Endodermal cell (in vitro differentiated cells): ENCODE measurements at places on chromosomes 4 and X. TPM values are rescaled to one million over a fixed set of nuclear protein-coding genes. Genes with fewer than 3 reads are reported as not detected.
A peak's percentile ranks its signal among the peaks of the same experiment; 100 is the strongest.

GRCh38 chr4:99847362-99847976, 30.8 kb downstream of the DAPP1 start:
- H3K27ac ChIP-seq = no peak overlapping the region
- no peaks in the 10 kb centered on the region for H3K4me1 ChIP-seq
- H3K4me3 ChIP-seq = no peak overlapping the region
- H3K27me3 ChIP-seq = no peaks in the 10 kb centered on the region

DNA sequence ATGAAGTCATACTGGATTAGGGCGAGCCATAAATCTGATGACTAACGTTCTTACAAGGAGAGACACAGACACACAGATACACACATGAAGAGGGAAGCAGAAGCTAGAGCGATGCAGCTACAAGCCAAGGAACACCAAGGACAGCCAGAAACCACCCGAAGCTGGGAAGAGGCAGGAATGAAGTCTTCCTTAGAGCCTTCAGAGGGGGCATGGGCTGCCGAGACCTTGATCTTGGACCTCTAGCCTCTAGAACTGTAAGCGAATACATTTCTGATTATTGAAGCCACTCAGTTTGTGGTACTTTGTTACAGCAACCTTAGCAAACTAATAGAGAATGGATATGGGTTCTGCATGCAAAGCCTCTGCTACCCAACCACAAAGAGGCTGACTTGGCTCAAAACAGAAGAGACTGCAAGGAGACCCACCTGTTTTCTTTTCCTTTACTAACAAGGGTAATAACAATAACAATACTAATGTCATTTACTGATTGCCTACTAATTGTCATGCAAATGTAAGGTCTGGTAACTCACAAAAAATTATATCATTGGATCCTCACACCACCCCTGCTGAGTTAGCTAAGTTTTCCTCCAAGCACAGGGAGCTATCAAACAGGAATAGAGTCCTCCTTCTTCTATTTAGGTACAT, 10.1 kb upstream of the LDB2 start:
- DNase-seq = peak; percentile 58
- no peak overlapping the region for H3K4me3 ChIP-seq
- no peaks in the 10 kb centered on the region for H3K4me1 ChIP-seq

- H3K36me3 ChIP-seq = no peaks in the 10 kb centered on the region
- no peak for DNase-seq
- no peak overlapping the region for H3K4me3 ChIP-seq
- no peak overlapping the region for H3K27ac ChIP-seq
- H3K4me1 ChIP-seq = no peaks in the 10 kb centered on the region
These were observed 5.4 kb upstream of the RGS12 start for GRCh38 chr4:3287271-3287971.

GRCh38 chrX:11016728-11017127, 94.4 kb upstream of the HCCS start:
- H3K27ac ChIP-seq = no peak overlapping the region
- no peaks in the 10 kb centered on the region for H3K36me3 ChIP-seq
- DNase-seq = no peak
- no peak overlapping the region for H3K4me3 ChIP-seq

- H3K27me3 ChIP-seq = no peaks in the 10 kb centered on the region
- no peaks in the 10 kb centered on the region for H3K4me1 ChIP-seq
- H3K36me3 ChIP-seq = no peaks in the 10 kb centered on the region
- no peak for DNase-seq
- no peak overlapping the region for H3K27ac ChIP-seq
These were observed 36.1 kb upstream of the REPS2 start for GRCh38 chrX:16910376-16910775.

GRCh38 chrX:40104985-40105834, 7.5 kb upstream of the BCOR start:
- H3K4me3 ChIP-seq = peak overlapping the region; percentile 72
- DNase-seq = peak; percentile 83
- peak overlapping the region; percentile 80 for H3K27ac ChIP-seq
- H3K4me1 ChIP-seq = no peaks in the 10 kb centered on the region
- H3K36me3 ChIP-seq = no peaks in the 10 kb centered on the region

GRCh38 chr4:125794989-125795388, 480.2 kb downstream of the FAT4 start:
- no peaks in the 10 kb centered on the region for H3K4me1 ChIP-seq
- no peak for DNase-seq
- no peak overlapping the region for H3K4me3 ChIP-seq
- no peak overlapping the region for H3K27ac ChIP-seq
- no peaks in the 10 kb centered on the region for H3K27me3 ChIP-seq

GRCh38 chrX:115373308-115373707, 83.8 kb downstream of the LUZP4 start:
- no peaks in the 10 kb centered on the region for H3K36me3 ChIP-seq
- no peaks in the 10 kb centered on the region for H3K27me3 ChIP-seq
- H3K4me3 ChIP-seq = no peak overlapping the region
- peak overlapping the region; percentile 47 for H3K27ac ChIP-seq
- peak; percentile 48 for DNase-seq

DNA sequence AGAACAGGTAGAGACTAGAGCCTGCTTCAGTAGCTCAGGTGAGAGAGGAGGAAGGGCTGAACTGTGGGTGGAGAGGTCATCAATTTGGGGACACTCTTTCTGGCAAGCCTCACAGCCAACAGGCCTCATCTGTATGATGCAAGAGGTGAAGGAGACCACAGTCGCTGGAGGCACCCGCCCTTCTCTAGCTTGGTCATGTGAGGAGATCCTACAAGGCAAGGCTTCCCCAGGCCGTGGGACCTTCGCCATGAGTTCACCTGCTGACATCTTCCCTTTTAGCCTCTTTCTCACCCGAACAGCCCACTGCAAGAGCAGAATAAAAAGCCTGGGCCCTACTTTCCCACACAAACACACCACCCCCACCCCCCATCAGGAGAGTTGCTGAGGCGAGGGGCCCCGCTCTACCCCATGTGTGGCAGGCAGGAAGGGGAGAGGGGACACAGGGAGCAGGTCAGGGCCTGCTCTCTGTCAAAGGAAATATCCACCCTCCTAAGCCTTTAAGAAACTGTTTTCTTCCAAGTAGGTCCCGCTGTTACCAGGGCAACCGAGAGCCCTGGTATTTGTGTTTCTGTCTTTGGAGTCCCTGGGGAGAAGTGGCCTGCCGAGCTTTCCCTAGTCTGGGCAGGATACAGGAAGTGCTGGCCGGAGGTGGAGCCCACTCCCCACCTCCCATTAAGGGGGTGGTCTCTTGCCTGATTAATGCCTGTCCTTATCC, 8.1 kb downstream of the RTL5 start:
- no peak overlapping the region for H3K4me3 ChIP-seq
- peak overlapping the region; percentile 87 for H3K27ac ChIP-seq
- H3K36me3 ChIP-seq = no peaks in the 10 kb centered on the region

DNA sequence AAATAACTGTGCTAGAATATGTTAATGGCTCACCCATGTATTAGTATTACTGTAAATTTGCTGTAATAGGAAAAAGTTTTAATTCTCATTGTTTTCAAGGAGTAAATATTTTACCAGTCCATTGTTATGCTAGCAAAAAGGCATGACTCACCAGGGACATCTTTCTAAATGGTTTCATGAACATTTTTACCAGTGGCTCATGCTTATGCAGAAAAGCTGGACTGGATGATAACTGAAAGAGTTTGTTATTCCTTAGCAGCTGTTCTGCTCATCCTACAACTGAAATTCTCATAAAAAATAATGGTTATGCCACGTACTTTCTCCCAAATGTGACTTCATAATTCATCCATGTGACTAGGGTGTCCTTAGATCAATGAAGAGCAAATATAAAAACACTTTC, 111.9 kb upstream of the PCDH18 start:
- H3K36me3 ChIP-seq = no peaks in the 10 kb centered on the region
- no peak overlapping the region for H3K27ac ChIP-seq

GRCh38 chr4:147791865-147792264, 60.0 kb downstream of the ARHGAP10 start:
- H3K4me1 ChIP-seq = peaks cover 1% of the 10 kb centered on the region
- H3K27ac ChIP-seq = no peak overlapping the region
- H3K27me3 ChIP-seq = no peaks in the 10 kb centered on the region

DNA sequence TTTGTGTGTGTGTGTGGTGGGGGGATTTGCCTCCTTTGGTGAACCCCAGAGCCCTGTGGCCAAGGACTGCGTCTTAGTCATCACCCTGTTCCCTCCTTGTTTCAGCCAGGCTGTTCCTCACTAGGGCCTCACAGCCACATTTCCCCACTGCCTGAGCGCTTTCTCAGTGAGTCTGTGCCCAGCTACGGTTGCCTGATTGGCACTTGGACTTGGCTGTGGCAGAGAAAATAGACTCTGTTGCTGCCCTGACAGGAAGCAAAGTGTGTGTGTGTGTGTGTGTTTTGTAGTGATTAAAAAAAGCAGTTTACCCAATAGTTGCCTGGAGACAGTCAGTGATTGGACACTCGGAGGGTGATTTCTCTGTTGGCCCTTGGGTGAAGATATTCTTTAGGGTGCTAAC, 113.0 kb downstream of the UCHL1 start:
- no peaks in the 10 kb centered on the region for H3K4me1 ChIP-seq
- no peak overlapping the region for H3K27ac ChIP-seq
- no peak overlapping the region for H3K4me3 ChIP-seq
- H3K36me3 ChIP-seq = no peaks in the 10 kb centered on the region
- no peak for DNase-seq

DNA sequence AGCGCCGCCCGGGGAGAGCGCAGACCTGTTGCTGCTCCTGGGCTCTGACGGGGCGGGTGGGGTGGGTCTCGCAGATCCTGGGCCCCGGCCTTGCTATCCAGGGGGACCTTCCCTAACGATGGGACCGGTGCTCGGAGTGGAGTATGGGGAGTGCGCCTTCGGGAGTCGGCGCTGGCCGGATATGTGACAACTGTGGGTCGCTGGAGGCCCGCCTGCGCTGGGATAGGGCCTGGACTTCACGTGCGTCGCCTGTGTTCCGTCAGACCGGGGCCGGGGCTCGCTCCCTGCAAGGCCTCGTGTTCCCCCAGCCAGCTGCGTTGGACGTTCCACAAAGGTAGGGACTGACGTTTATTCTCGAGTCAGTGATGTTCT, 1.3 kb downstream of the TBL1X start:
- no peak overlapping the region for H3K27ac ChIP-seq
- peaks cover 4% of the 10 kb centered on the region for H3K4me1 ChIP-seq
- H3K4me3 ChIP-seq = peak overlapping the region; percentile 74
- no peaks in the 10 kb centered on the region for H3K36me3 ChIP-seq

GRCh38 chrX:130531066-130531465, 129.3 kb downstream of the RBMX2 start:
- H3K4me3 ChIP-seq = no peak overlapping the region
- no peak overlapping the region for H3K27ac ChIP-seq
- DNase-seq = no peak
- no peaks in the 10 kb centered on the region for H3K4me1 ChIP-seq
- no peaks in the 10 kb centered on the region for H3K36me3 ChIP-seq

CCDC160 gene
- total RNA-seq = 4.7 TPM in 2 replicates

SPANXD gene
- total RNA-seq = not detected in 2 replicates

EXOC1L gene
- total RNA-seq = not detected in 3 replicates

MCF2 gene
- total RNA-seq = 1.9 and 2.1 TPM in 2 replicates

TBX22 gene
- total RNA-seq = 0.35 to 0.71 TPM (median 0.46 TPM) in 3 replicates

RAB28 gene
- total RNA-seq = 23.4 and 25.7 TPM in 2 replicates

KIF4A gene
- total RNA-seq = 27.6 and 32.5 TPM in 2 replicates

PRPS1 gene
- total RNA-seq = 62.7 and 67.1 TPM in 2 replicates

AMMECR1 gene
- 57.1 and 62.2 TPM in 2 replicates for total RNA-seq

F8A2 gene
- not detected in 2 replicates for total RNA-seq

RAB41 gene
- total RNA-seq = not detected in 2 replicates
